ENCODE measurements at places on chromosomes 2 and 18.

DNA sequence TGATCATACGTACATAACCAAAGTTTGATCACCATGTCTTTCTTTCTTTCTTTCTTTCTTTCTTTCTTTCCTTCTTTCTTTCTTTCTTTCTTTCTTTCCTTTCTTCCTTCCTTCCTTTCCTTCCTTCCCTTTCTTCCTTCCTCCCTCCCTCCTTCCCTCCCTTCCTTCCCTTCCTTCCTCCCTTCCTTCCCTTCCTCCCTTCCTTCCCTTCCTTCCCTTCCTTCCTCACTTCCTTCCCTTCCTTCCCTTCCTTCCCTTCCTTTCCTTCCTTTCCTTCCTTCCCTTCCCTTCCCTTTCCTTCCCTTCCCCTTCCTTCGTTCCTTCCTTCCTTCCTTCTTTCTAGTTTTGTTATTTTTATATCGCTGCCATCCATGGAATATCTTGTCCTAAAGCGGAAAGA, 406.7 kb upstream of the DDX18 start:
- no peak for DNase-seq

DNA sequence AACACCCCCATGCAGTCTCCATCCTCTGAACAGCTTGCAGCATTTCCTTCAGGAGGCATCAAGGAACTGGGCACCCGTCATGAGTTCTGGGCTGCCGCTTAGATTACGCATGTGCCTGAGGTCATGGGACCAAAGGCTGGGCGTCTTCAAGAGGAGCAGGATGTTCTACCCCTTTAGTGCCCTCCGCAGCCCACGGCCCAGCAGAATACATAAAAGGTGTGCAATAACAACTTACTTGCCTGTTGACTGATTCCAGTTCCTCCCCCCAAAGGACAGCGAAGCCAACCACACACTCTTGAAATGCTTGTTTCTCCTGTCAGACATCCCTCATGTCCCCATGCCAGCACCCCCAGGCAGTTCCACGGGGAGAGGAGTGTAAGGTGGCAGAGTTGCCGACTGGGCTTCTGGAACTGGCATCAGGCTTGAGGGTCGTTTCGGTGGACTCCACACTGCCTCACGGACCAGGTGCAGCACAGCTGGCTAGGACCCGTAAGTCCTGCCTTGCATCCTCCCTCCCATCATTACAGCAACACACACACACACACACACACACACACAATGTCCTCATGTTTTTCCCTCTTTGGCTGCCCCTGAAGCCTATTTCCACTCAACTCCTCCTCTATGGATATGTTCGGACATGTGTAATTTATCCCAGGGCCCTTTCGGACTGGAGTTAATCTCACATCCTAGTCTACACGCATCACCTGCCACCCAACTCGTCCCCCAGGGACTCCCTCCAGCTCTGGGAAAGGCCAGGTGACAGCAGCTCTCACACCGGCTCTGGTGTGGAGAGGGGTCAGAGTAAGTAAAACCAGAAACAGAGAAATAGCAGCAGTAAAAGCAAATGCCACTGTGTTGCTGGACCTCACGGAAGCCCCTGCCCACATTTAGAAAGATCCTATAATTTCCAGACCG, 200.7 kb downstream of the BCL11A start:
- DNase-seq: no peak

DNA sequence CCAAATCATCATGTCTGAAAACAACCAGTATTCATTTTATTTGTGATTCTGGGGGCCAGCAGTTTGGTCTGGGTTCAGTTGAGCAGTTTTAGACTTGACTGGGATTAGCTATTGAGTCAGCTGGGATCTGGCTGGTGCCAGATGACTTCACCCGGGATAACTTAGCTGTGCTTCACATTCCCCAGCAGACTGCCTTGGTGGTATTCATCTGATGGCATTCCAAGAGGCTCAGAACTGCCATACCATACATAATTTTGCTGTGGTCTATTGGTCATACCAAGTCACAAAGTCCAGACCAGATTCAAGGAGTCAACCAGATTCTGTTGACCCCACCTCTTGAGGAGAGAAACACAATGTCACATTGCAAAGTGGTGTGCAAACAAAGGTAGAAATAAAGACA, 7.8 kb upstream of the FSHR start:
- DNase-seq: no peak

GRCh38 chr2:210528716-210529115, 27.7 kb upstream of the CPS1 start:
- DNase-seq: no peak

GRCh38 chr2:19349911-19350677, 8.3 kb downstream of the OSR1 start:
- no peak for DNase-seq

Measured in stimulated activated CD8-positive, alpha-beta memory T cell treated with anti-CD3 and anti-CD28 coated beads, Interleukin-4, amount 100 ng/mL, for 1 hour (primary cell).